Large intestine (tissue), 12 donors: ENCODE measurements at places on chromosomes 16 and 17. TPM values are rescaled to one million over a fixed set of nuclear protein-coding genes. Genes with fewer than 3 reads are reported as not detected.

KCNJ16 gene
- polyA plus RNA-seq = 12.7 TPM

BCAR1 gene
- polyA plus RNA-seq = 58.6 TPM

KATNIP gene
- 14.7 TPM for polyA plus RNA-seq

TNFRSF13B gene
- polyA plus RNA-seq = 0.07 TPM

CDH13 gene
- 17.1 TPM for polyA plus RNA-seq

GRCh38 chr16:56191835-56192634 lies 746 bp downstream of the GNAO1 start:
- no peaks in the 10 kb centered on the region for H3K36me3 ChIP-seq
- H3K4me3 ChIP-seq = peak overlapping the region; percentile 50
- no peaks in the 10 kb centered on the region for H3K4me1 ChIP-seq
- peaks cover 76% of the 10 kb centered on the region for H3K27me3 ChIP-seq
- H3K27ac ChIP-seq = peak overlapping the region; percentile 36

- no peak for DNase-seq
- H3K27ac ChIP-seq = no peak overlapping the region
- peaks cover 2% of the 10 kb centered on the region for H3K27me3 ChIP-seq
Measured at GRCh38 chr17:40459636-40460603, 16.7 kb downstream of the IGFBP4 start.

DNA sequence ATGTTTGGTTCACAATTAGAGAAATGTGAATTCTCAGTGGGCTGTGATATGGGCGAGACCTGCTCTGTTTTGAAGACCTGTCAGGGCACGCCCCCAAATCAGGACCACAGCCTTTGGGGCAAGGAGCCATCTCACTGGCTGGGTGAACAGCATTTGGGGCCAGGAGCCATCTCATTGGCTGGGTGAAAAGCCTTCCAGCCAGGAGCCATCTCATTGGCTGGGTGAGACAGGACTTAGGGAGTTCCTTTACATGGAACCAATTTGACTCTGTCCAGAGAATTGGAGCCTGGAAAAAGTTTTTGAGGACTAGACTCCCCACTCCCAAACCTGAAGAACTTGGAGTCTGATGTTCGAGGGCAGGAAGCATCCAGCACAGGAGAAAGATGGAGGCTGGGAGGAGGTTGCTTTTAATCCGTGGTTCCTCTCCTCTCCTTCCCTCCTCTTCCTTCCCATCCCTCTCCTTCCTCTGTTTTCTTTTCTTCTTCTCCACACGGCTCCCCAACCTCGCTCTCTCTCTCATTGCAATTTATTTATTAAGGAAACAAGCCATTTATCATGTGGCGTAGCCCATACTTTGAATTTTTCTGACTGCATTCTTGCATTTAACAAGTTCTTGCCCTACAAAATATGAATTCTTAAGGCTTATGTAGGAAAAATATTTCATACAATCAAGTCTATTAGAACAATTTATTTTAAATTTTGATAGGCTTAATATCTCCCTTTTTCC lies 19.7 kb downstream of the FOXL1 start:
- H3K4me1 ChIP-seq = no peaks in the 10 kb centered on the region
- no peak for DNase-seq
- H3K27ac ChIP-seq = no peak overlapping the region
- peaks cover 47% of the 10 kb centered on the region for H3K27me3 ChIP-seq

GRCh38 chr16:57640185-57640584 lies 11.8 kb downstream of the ADGRG1 start:
- DNase-seq = no peak
- H3K27ac ChIP-seq = no peak overlapping the region
- H3K4me1 ChIP-seq = peaks cover 44% of the 10 kb centered on the region

DNA sequence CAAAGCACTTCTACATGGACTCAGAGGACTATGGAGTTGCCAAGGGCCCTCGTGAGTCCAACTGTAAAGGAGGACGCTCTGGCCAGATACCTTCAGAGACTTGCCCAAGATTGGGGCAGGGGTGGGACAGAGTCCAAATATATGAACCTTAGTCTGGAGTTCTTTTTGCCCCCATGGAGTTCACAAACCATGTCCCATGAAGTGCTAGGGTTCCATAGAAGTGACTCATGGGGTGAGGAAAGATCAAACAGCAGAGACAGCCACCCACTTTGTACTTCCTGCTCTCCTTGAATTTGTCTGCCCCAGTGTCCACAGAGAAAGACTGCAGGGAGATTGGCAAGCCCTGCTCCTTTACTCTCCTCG lies 29.0 kb downstream of the SRL start:
- no peaks in the 10 kb centered on the region for H3K27me3 ChIP-seq
- H3K27ac ChIP-seq = no peak overlapping the region

GRCh38 chr17:59355702-59356325 lies 24.4 kb downstream of the YPEL2 start:
- no peak overlapping the region for H3K27ac ChIP-seq
- H3K36me3 ChIP-seq = peaks cover 39% of the 10 kb centered on the region
- no peak for DNase-seq
- H3K4me1 ChIP-seq = no peaks in the 10 kb centered on the region
- no peaks in the 10 kb centered on the region for H3K27me3 ChIP-seq

GRCh38 chr17:28907709-28908475 lies 5.0 kb upstream of the DHRS13 start:
- H3K4me3 ChIP-seq = no peak overlapping the region
- no peak for DNase-seq
- no peak overlapping the region for H3K27ac ChIP-seq
- peaks cover 75% of the 10 kb centered on the region for H3K36me3 ChIP-seq
- H3K4me1 ChIP-seq = peaks cover 15% of the 10 kb centered on the region
- H3K27me3 ChIP-seq = no peaks in the 10 kb centered on the region

DNA sequence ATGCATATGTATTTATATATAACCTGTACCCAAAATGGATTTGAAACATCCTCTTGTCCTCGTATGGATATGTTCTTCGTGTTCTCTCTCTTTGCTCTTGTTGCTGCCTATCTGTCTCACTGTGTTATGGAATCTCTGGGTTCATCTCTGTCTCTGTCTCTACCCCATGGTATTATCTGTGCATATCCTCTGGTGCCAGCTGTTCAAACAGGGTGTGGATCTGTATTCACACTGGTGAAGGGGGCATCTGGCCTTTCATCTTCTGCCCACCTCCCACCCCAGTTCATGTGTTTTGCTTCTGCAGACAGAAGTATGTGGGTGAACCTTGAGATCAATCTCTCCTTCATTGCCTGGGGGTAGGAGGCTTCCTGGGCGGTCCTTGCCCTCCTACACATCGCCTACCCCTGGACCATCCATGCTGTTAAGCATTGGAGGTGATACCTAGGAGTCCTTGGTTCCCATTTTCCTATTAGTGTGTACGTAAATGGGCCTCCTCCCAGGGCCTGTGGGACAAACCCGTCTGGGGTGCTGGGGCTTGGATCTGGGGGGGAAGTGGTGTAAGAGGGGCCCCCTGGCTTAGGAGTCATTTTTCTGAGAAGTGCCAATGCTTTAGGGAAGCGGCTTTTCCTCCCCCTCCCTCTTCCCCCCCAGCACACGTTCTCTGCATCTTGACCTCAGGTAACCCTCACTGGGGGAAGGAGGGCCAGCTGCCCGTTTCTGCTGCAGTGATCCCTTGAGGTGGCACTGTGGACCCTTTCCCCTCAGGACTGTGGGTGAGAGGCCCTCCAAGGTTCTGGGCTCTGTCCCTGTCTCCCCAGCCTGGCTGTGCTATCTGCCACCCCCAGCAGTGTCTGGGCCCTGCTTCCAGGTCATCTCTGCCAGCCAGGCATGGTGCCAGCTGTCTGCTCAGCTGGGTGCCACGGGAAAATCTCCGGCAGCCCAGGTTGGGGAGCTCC lies 21.1 kb downstream of the RARA start:
- H3K27me3 ChIP-seq = no peaks in the 10 kb centered on the region
- peaks cover 32% of the 10 kb centered on the region for H3K36me3 ChIP-seq
- no peak for DNase-seq
- no peak overlapping the region for H3K27ac ChIP-seq
- H3K4me3 ChIP-seq = no peak overlapping the region

- no peaks in the 10 kb centered on the region for H3K36me3 ChIP-seq
- H3K4me1 ChIP-seq = peaks cover 15% of the 10 kb centered on the region
- H3K27ac ChIP-seq = no peak within 1 kb of the TSS
- DNase-seq = no peak
- peaks cover 49% of the 10 kb centered on the region for H3K27me3 ChIP-seq
Measured at GRCh38 chr16:1152651-1153259, at the start of gene CACNA1H. Gene CACNA1H, plus strand, starts transcription at chr16:1153106. Its CDS starts 632 bp downstream, at chr16:1153738.

DNA sequence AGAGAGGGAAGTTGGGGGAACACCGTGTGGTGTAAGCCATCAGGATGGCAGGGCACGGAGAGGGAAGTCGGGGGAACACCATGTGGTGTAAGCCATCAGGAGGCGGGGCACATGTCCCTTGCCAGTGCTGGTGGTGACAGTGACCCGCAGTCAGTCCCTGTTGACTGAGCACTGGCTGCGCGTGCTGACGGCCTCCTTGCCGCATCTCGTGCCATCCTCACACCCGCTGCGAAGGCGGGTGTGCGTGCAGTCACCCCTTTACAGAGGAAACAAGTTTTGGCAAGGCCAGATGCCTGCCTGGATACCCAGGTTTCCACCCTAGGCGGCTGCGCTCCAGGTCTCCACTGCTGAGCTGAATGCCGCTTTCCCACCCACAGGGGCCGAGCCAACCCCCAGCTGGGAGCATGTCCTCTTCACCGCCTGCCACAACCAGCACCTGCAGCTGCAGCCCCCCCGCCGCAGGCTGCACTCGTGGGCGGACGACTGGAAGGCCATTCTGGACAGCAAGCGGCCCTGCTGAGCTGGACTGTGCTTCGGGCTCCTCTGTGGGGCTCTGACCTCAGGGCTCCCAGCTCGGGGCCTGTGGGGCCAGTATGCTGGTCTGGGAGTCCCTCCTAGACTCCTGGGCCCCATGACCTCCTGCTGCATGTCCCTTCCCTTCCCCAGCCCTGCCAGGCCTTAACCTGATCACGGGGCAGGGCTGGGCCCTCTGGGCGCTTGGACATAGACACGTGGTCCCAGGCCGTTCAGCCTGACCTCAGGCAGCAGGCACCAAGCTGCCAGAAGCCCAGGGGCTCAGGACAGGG lies 43.5 kb downstream of the NT5M start:
- H3K27me3 ChIP-seq = no peaks in the 10 kb centered on the region
- H3K4me3 ChIP-seq = no peak overlapping the region
- no peaks in the 10 kb centered on the region for H3K4me1 ChIP-seq
- no peaks in the 10 kb centered on the region for H3K36me3 ChIP-seq

GRCh38 chr16:88467541-88467944 lies 14.5 kb downstream of the ZFPM1 start:
- peaks cover 17% of the 10 kb centered on the region for H3K36me3 ChIP-seq
- H3K27me3 ChIP-seq = no peaks in the 10 kb centered on the region
- DNase-seq = peak; percentile 49
- no peak overlapping the region for H3K27ac ChIP-seq
